ENCODE measurements at places on chromosomes 5 and 9.

GRCh38 chr9:110129425-110129824, 78.5 kb downstream of the C9orf152 start:
- DNase-seq: no peak

GRCh38 chr9:81626511-81626910, 62.8 kb downstream of the TLE1 start:
- no peak for DNase-seq

DNA sequence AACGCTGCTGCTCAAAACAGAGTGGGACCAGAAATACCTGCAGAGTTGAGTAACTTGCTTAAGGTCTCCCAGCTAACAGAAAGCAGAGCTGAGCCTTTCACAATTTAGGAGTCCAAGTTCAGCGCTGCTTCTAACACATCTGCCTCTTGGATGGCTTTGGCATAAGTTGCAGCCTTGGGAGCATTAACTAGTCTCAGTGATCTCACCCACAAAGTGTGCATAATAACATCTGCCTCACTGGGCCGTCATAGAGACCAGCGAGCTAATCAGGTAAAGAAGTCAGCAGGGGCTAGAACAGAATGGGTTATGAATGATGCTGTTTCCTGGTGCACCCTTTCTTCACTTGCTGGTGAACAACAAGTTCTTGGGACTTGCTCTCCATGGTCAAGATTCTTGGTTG, 36.5 kb downstream of the WWC1 start:
- no peak for DNase-seq

DNA sequence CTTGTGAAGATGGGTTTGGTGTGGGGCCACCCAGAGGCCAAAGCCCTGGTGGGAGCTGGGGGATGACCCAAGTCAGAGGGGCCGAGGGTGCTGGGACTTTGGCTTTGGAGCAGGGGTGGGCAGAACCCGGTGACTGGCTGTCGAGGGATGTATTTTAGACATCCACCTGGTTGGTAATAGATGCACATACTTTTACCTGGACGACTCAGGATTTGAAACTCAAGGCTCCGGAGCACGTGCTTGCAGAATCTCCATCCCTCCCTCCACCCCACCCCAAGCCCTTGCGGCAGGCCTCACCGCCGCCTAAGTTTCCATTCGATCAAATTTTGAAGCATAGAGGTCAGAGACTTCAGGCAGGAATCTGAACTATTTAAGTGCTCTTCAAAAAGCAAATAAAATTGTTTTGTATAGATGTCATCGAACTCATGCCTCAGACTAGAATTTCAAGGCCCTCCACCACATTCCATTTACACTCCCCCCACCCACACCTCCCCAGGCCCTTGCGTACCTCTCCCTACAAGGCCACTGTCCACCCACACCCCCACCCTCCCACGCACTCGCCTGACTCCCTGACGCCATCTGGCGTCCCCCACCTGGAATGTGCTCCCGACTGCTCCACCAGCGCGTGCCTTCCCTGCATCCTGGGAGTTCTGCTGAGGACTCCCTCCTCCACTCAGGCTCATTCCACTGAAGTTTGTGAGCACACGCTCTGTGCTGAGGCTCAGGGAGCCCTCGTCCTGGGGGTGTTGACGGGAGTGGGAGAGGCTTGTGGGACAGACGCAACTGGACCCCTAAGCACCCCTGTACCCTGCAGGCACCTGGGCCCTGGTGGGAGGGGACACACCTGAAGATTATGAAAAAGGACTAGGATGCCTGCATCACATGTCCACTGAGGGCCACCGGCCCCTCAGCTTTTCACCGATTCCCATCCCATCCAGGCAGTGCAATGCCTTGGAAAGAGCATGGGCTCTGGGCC, 56.4 kb upstream of the RPL26L1 start:
- no peak for DNase-seq

GRCh38 chr9:108997112-108997511, 16.2 kb downstream of the CTNNAL1 start:
- no peak for DNase-seq

- no peak for DNase-seq
These were observed 575.3 kb downstream of the RAB3C start for GRCh38 chr5:59158165-59158564.

GRCh38 chr9:122097679-122098315, 4.7 kb upstream of the TTLL11 start:
- DNase-seq: no peak

- DNase-seq: no peak
These were observed 61.1 kb upstream of the LPAR1 start for GRCh38 chr9:111099199-111100008.

DNA sequence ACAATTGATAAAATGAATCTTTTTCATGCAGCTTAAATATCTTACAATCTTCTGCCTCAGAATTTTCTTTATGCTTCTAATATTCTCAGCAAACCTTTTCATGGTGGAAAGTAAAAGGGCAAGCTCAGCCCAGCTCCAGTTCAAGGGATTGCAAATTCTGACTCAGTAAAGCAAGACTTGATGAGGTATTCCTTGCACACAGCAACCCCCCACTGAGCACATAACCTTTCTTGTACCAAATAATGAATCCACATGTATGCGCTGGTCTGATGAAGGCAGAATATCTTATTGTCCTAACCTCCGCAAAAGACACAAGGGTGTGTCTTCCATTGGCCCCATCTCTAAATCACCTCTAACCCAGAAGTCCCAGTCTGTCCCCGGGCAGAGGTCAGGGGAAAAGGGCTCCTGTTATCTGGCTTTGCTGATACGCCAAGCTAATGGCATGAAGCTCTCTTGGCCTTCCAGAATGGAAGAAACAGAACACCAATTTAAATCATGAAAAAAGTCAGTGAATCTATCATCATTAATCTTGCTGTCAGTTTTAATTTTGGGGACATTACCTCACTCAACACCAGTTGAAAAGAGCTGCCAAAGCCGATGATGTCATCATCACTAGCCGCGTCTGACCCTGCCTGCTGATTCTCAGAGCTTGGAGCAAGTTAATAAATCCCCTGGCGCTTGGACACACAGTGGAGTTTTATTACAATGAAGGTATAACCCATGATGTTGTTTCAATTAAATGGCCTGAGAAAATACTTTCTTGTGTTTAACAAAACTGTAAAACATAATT, 592.5 kb upstream of the CLINT1 start:
- DNase-seq: no peak

DNA sequence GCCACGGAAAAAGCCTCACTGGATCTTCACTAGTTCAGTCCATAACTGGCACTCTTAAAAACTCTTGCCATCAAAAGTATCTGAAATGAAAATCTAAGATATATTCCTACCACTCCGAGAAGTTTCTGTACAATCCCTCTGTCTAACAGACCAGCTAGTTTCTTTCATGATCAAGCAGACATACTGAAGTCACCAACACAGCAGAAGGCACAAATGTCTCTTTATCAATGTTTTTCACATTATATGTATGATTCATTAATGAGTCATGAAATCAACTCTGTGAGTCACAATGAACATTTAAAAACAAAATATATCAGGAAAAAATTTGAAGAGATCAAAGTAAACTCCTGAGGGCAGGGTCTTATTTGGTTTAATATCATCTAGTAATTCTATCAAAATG, 50.8 kb downstream of the F2R start:
- no peak for DNase-seq

GRCh38 chr5:126471247-126471646, 48.0 kb downstream of the GRAMD2B start:
- DNase-seq: no peak

GRCh38 chr5:171390883-171391677, 3.4 kb downstream of the NPM1 start:
- DNase-seq: no peak

GRCh38 chr9:23677446-23677845, 148.6 kb downstream of the ELAVL2 start:
- DNase-seq: no peak

GRCh38 chr5:95581576-95581975, 26.7 kb downstream of the ARSK start:
- no peak for DNase-seq

DNA sequence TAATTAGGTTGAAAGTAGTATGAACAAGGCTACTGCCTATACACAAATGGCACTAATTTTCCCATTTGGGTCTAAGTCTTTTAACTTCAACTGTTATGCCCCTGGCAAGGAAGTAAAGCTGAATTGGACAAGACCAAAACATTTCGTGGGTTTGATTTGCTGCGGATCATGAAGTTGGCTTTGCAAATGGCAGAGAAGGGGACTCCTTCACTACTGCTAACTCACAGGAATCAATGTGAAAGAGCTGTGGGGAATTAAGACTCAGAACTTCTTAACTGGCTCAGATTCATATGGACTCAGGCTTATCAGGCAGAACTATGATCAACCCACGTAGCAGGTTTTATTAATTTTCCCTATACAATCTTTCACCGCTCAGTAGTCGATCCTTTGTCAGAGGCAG, 73.8 kb upstream of the IFNE start:
- DNase-seq: no peak

- DNase-seq: no peak
These were observed 74.7 kb downstream of the TEK start for GRCh38 chr9:27183701-27184100.

DNA sequence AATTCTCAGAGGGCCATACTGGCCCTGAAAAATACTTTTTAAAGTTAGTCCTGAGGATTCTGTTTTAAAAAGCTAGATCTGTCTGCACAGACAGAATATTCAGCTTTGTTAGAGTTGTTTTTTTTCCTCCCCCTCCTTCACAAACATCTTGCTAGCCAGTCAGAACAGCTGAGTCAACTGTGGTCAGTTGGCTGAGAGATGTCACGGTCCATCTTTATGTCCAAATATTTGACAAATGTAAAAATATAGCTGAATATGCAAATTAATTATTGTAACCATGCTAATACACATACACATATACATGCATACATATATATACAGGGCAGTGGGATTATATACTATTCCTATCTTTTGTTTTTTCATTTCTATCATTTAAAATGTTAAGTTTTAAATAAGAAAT, 33.9 kb downstream of the UNC13B start:
- DNase-seq: no peak

GRCh38 chr5:43008363-43009153, 31.6 kb downstream of the ANXA2R start:
- peak; percentile 94 for DNase-seq

DNA sequence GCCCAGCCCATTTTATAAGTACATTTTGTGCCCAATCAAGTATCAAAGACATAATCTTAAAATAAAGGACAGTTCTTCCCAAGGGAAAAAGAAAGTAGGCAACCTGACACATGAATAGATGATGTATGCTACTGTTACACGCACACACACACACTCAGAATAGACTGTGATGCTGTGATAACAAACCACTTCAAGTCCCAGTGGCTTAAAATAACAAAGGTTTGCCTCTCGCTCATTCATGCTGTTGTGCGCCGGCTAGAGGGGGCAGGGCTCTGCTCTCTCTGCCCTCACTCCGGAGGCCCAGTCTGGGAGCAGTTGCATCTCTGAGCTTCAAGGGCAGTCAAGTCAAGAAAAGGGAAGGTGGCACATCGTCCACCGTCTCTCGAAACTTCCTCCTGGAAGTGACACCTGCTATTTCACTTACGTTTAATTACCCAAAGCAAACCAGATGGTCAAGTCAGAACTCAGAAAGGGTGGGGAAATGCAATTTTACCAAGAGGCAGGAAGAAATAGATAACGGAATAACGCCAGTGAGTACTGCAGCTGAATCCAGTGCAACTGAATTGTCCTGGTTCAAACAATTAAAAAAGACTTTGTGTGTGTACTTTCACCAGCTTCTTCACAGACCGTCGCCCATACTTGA, 43.3 kb downstream of the ANKRD33B start:
- DNase-seq: peak; percentile 42
